ENCODE measurements at places on chromosomes 11 and 22. TPM values are rescaled to one million over a fixed set of nuclear protein-coding genes. Genes with fewer than 3 reads are reported as not detected.
A peak's percentile ranks its signal among the peaks of the same experiment; 100 is the strongest.

The PSMA1 gene
- total RNA-seq = 136 TPM

GRCh38 chr11:7600205-7600775, 73.0 kb downstream of the CYB5R2 start:
- H3K27ac ChIP-seq = no peak overlapping the region
- no peaks in the 10 kb centered on the region for H3K27me3 ChIP-seq
- no peaks in the 10 kb centered on the region for H3K4me1 ChIP-seq
- DNase-seq = peak; percentile 75
- H3K36me3 ChIP-seq = no peaks in the 10 kb centered on the region

The CRYBB1 gene
- not detected for total RNA-seq

The OR56A3 gene
- total RNA-seq = not detected

DNA sequence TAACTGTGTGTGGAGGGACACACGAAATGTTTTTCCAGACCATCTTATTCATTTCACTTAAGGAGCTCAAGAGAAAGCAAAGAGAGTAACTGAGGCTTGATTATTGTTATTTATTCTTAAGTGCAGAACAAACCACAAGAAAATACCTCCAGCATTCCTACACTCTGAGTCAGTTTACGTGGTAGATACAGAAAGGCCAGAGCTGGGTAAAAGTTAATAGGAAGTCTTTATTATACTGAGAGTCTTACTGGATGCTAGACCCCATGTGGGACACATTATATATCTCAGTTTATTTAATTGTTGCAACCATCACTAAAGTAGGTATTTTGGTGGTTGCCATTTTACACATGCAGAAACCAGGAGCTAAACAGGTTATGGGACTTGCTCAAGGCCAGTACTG, 261.4 kb upstream of the POU2AF2 start:
- H3K4me1 ChIP-seq = no peaks in the 10 kb centered on the region
- H3K4me3 ChIP-seq = no peak overlapping the region
- H3K27ac ChIP-seq = no peak overlapping the region
- no peaks in the 10 kb centered on the region for H3K27me3 ChIP-seq

The LRRN4CL gene
- total RNA-seq = 31.5 TPM

- H3K36me3 ChIP-seq = no peaks in the 10 kb centered on the region
- DNase-seq = no peak
- peaks cover 2% of the 10 kb centered on the region for H3K27me3 ChIP-seq
Observed at GRCh38 chr22:27336151-27337090, 465.1 kb downstream of the MN1 start.

- H3K27ac ChIP-seq = no peak overlapping the region
- H3K36me3 ChIP-seq = peaks cover 3% of the 10 kb centered on the region
- no peaks in the 10 kb centered on the region for H3K4me1 ChIP-seq
Observed at GRCh38 chr11:68524213-68524612, 63.7 kb downstream of the PPP6R3 start.

DNA sequence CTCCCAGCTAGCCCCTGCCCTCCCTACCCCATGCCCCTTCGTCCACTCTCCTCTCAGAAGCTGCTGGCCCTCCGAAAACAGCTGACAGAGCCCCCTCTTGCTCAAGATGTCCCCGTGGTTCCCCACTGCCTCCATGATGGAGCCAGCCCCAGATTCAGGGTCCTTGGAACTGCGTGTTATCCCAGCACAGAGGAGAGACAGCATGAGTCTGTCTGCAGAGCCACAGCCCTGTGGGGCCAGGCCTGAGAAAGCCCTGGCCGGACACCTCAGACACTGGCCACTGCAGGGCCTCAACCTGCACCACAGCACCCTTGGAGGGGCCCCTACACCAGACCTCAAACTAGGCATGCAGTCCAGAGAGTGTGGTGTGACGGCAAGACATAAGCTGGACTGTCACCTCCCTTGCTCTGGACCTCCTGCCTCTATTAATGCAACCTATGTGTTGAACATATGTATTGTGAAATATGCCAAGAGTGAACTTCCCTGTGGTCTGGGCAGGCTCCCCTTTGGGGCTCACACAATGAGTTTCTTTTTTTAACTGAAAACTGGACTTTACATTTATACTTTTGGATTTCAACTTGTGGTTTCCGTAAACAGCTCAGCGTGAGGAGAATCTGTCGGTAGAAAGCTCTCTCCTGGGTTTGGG, 9.6 kb downstream of the PNPLA5 start:
- no peak for DNase-seq
- no peaks in the 10 kb centered on the region for H3K36me3 ChIP-seq
- no peak overlapping the region for H3K4me3 ChIP-seq
- H3K27ac ChIP-seq = no peak overlapping the region
- peaks cover 2% of the 10 kb centered on the region for H3K27me3 ChIP-seq

- no peaks in the 10 kb centered on the region for H3K27me3 ChIP-seq
- H3K4me1 ChIP-seq = no peaks in the 10 kb centered on the region
- no peaks in the 10 kb centered on the region for H3K36me3 ChIP-seq
- no peak for DNase-seq
- no peak overlapping the region for H3K4me3 ChIP-seq
Observed at GRCh38 chr11:77303328-77303727, 1.8 kb upstream of the GDPD4 start.

The NXPE4 gene
- not detected for total RNA-seq

DNA sequence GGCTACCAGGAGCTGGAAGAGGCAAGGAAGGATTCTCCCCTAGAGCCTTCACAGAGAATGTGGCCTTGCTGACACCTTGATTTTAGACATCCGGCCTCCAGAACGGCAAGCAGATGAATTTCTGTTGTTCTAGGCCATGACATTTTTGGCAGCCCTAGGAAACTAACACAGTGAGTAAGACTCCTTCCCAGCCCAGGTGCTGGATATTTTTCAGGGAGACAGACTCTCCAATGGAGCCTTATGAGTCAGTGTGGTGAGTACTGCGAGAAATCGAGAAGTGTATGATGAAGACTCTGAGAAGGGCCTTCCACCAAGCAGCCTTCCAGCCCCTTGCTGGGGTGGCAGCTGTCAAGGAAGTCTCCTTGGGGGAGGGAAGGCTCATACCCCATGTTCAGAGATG, 114.4 kb downstream of the OSBP2 start:
- no peaks in the 10 kb centered on the region for H3K36me3 ChIP-seq
- H3K27me3 ChIP-seq = no peaks in the 10 kb centered on the region
- no peak overlapping the region for H3K4me3 ChIP-seq
- H3K4me1 ChIP-seq = no peaks in the 10 kb centered on the region
- DNase-seq = no peak

DNA sequence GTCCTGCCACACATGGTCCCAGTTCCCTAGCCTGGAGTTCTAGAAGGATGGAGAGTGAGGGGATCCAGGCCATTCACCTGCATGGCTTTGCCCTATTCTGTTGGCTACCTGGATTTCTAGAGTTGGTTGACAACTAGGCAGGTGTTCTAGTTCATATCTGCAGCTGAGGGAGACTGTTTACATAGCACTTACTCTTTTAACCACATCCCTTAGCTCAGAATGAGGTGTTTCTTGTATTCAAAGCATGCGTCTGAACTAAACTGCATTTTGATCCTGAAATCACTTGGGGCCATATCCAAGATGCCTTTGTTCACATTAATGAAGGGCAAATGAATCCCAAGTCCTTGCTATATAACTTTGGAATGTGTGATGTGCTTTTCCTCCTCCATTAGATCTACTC, 60.9 kb downstream of the SYT13 start:
- H3K27ac ChIP-seq = no peak overlapping the region
- peak; percentile 19 for DNase-seq
- no peaks in the 10 kb centered on the region for H3K36me3 ChIP-seq
- no peaks in the 10 kb centered on the region for H3K27me3 ChIP-seq

DNA sequence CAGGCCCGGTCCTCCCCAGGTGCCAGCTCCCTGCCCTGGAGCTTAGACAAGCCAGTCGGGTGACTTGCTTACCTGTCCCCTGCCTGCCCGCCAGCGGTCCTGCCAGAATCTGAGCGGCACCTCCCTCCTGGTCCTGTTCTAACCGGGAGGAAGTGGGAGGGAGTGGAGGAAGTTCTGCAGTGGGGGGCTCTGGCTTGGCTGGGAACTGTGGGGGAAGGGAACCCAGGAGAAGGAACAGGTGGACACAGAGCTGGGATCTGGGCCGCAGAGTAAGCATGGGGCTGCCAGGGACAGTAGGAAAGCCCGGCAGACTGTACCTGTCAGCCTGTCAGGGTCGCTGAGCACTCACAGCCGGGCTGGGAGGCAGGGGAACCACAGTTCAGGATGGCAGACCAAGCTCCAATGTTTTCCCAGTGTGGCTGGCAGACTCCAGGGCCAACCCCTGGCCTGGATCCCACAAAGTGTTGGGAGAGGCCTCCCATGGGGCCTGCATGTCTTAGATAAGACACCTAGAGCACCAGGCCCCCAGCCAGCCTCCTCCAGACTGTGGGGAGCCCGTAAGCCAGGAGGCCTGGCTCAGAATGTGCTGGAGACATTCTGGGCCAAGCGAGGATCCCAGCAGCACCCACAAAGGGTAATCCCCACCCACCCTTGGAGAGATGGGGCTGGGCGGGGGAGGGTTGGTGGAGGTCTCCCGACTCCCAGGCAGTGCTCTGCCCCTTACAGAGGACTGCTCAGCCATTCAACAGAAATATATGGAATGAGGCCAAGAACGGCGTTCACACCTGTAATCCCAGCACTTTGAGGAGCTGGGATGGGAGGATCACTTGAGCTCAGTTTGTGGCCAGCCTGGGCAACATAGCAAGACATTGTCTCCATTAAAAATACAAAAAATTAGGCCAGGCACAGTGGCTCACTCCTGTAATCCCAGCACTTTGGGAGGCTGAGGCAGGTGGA, 2.3 kb downstream of the CYB5R3 start:
- no peak overlapping the region for H3K27ac ChIP-seq
- peaks cover 32% of the 10 kb centered on the region for H3K4me1 ChIP-seq
- DNase-seq = peak; percentile 35

All from fibroblast of lung (primary cell).